ENCODE measurements at places on chromosomes 2 and 18. TPM values are rescaled to one million over a fixed set of nuclear protein-coding genes. Genes with fewer than 3 reads are reported as not detected.

Gene LGALSL
- polyA plus RNA-seq, result 20.8 TPM

Gene RTP5
- polyA plus RNA-seq, result 0.07 TPM

Gene ZBTB7C
- 1.7 TPM for polyA plus RNA-seq

Gene COLEC11
- polyA plus RNA-seq, result 1.5 TPM

Gene CDH20
- 0.22 TPM for polyA plus RNA-seq

Gene PLEKHA3
- 12.9 TPM for polyA plus RNA-seq

Gene SLC5A7
- polyA plus RNA-seq, result 7.1 TPM

Gene GPAT2
- 1.7 TPM for polyA plus RNA-seq

Gene CPO
- polyA plus RNA-seq, result 0.31 TPM

Gene MC5R
- polyA plus RNA-seq, result 0.66 TPM

Gene MEP1B
- polyA plus RNA-seq, result 0.45 TPM

Gene NEB
- 18.5 TPM for polyA plus RNA-seq

All from large intestine (tissue), 12 donors.